Stimulated activated CD4-positive, alpha-beta T cell treated with anti-CD3 and anti-CD28 coated beads, Interleukin-2, amount 100 ng/mL, for 4 hours (primary cell): ENCODE measurements at places on chromosomes 2 and 18.

GRCh38 chr2:144630459-144631215, 110.7 kb upstream of the ZEB2 start:
- DNase-seq: no peak

DNA sequence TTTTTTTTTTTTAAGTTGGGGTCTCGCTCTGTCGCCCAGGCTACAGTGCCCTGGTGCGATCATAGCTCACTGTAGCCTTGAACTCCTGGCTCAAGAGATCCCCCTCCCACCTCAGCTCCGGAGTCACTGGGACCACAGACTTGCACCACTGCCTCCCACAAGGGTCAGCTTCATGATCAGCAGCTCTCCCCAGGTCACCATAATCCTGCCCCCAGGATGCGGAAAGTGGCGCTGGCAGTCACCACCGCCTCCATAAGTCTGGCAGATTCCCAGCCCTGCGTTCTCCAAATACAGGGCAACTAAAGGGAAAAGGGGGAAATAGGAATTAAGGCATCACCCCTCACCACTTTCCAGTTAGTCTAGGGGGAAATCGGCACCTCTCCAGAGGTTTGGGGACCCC, 5.2 kb upstream of the ARID5A start:
- no peak for DNase-seq

GRCh38 chr2:40285391-40285790, 166.5 kb downstream of the SLC8A1 start:
- no peak for DNase-seq

- DNase-seq: no peak
Observed at GRCh38 chr2:37500031-37500430, 155.6 kb downstream of the QPCT start.

GRCh38 chr2:98234776-98235175, 111.5 kb upstream of the CNGA3 start:
- no peak for DNase-seq

GRCh38 chr2:232976176-232976575, 36.9 kb downstream of the NGEF start:
- no peak for DNase-seq
